ENCODE measurements at places on chromosomes 1 and 21. TPM values are rescaled to one million over a fixed set of nuclear protein-coding genes. Genes with fewer than 3 reads are reported as not detected.

DNA sequence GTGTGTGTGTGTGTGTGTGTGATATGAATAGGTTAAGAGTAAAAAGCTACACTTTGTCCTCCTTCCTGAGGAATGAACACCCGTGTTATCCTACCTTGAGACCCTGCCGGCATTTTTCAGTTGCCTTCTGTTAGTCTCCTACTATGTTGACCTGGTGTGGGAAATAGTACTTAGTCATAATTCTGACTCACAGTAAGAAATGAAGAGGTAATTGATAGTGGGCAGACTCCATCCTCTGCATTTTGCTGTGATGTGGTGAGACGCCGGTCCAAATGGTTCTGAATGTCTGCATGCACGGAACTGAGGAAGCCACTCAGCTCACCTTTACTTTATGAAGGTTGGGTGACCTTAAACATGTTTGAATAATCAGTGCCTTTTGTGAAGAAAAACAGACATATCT is 12.6 kb downstream of the CD101 start:
- no peak for DNase-seq

- DNase-seq: no peak
Observed at GRCh38 chr1:66563941-66564630, 30.1 kb downstream of the SGIP1 start.

- DNase-seq: peak; percentile 88
Observed at GRCh38 chr1:37486680-37487618, 12.6 kb downstream of the ZC3H12A start.

DNA sequence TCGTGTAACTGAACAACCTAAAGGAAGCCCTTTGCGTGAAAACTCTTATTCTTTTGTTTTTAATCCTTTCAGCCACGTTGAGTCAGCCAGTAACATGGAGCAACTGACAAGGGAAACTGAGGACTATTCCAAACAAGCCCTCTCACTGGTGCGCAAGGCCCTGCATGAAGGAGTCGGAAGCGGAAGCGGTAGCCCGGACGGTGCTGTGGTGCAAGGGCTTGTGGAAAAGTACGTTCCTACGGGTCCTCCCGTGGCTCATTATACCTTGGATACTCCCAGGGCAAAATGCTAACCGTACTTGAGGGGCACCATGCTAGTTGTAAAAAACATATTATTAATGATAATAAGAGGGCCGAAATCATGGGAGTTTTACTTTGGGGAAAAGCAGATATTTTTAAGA is 49.4 kb downstream of the LAMC2 start:
- DNase-seq: no peak

DNA sequence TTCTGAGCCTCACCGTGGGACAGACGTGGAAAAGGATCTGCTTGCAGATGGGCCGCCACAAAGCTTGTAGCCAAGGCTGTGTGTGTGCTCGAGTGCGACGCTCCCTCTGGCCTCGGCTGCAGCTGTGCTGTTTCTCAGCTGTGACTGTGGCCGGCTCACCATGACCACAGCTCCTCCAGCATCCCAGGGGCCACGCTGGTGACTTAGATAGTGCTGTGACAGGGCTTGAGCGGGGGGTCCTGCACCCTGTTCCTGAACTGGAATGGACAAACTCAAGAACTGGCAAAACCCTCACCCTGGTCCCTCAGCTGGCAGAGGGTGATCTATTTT is 17.4 kb upstream of the ACTRT2 start:
- DNase-seq: peak; percentile 23

GRCh38 chr1:107662971-107663370 is 302.0 kb downstream of the VAV3 start:
- DNase-seq: no peak

GRCh38 chr1:205147191-205147835 is 25.5 kb upstream of the RBBP5 start:
- DNase-seq: no peak

DNA sequence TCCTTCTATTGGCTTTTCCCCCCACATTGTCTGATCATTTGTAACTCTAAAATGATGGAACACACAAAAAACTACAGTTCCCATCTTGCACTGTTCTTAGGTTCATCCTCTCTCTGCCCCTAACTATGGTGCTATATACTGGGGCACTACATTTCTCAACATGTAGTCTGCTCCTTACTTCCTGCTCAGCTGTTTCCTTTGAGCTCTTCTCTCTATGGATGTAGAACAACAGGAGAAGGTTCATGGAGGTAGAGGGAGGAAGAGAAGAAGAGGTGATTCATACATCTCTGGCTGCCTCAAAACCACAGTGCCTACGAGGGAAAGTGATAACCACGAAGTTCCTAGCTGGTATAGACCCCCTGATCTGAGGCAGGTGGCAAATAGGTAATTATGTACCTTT is 7.0 kb upstream of the C1orf146 start:
- no peak for DNase-seq

GRCh38 chr1:7705048-7705907 is 65.8 kb upstream of the VAMP3 start:
- no peak for DNase-seq

- DNase-seq: no peak
Observed at GRCh38 chr1:235315735-235316134, 12.2 kb downstream of the ARID4B start.

- DNase-seq: no peak
Observed at GRCh38 chr1:27862671-27863537, 9.4 kb upstream of the THEMIS2 start.

DNA sequence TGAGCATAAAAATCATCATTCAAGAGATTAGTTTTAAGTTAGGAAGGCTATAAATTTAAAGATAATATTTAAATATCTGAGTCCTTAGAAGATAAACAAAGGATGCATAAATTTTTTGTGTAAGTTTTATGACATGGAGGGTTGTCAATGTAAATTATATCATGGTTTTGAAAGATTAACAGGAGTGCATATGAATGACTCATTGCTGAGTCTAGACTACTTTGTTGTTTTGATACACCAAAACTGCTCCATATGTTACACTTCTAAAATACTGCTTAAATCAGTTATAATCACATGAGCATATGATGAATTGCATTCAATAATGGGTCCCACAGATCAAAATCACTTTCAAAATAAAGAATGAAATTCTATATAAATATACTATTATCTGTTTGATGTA is 312.5 kb downstream of the KCNT2 start:
- no peak for DNase-seq

SYTL1 gene
- total RNA-seq: 3.5 TPM

NEGR1 gene
- 85.5 TPM for total RNA-seq

MAP3K21 gene
- 1.6 TPM for total RNA-seq

SPATA45 gene
- total RNA-seq: 0.80 TPM

SPRR2F gene
- total RNA-seq: not detected

IVL gene
- total RNA-seq: not detected

PADI4 gene
- 3.8 TPM for total RNA-seq
